ENCODE measurements at places on chromosomes 1 and 21.

DNA sequence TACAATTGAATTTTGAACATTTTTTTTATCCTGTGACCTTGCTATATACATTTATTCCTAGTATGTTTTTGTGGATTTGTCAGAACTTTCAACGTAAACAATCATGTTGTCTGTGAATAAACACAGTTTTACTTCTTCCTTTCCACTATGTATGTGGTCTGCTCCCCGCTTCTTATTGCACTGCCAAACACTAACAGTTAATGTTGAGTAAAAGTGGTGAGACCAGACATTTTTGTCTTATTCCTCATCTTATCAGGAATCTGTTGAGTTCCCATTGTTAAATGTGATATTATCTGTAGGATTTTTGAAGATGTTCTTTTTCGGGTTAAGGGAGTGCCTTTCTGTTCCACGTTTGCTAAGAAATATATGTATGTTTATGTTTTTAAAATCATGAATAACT, 45.9 kb downstream of the CAMSAP2 start:
- H3K4me3 ChIP-seq: no peak overlapping the region
- DNase-seq: no peak
- H3K27ac ChIP-seq: no peak overlapping the region

DNA sequence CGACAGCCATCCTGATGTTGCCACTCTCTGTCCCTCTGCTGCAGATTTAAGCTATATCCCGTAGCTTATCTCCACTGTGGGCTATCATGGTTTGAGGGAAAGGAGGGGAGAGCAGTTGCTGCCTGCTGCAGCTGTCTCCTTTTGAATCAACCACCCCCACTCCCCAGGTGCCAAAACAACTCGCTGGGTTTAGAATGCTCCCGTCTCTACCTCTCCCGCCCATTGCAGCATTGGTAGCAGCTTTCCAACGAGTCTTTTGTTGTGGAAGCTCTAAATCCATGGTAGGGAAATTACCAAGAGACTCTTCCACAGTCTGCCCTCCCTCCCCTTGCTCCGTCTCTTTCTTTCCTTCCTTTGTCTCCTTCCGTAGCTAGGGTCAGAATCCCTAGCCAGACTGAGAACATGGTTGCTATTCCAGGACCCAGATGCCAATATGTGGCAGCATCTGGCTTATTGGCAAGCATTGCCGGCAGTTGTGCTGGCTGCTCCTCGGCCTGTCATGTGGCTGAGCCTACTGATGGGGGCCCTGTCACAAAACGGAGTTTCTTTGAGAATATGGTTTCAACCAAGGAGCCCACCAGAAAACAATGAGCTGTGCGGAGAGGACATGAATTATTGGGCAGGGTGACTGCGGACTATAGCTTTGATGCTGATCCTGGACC, 230.7 kb downstream of the RPS6KC1 start:
- DNase-seq: no peak
- H3K4me1 ChIP-seq: no peaks in the 10 kb centered on the region
- H3K36me3 ChIP-seq: no peaks in the 10 kb centered on the region
- H3K27ac ChIP-seq: no peak overlapping the region
- H3K27me3 ChIP-seq: no peaks in the 10 kb centered on the region

- no peak for DNase-seq
- H3K36me3 ChIP-seq: no peaks in the 10 kb centered on the region
- H3K27ac ChIP-seq: no peak overlapping the region
- H3K4me3 ChIP-seq: no peak overlapping the region
- H3K27me3 ChIP-seq: no peaks in the 10 kb centered on the region
Measured at GRCh38 chr21:14926186-14926585, 138.6 kb downstream of the NRIP1 start.

DNA sequence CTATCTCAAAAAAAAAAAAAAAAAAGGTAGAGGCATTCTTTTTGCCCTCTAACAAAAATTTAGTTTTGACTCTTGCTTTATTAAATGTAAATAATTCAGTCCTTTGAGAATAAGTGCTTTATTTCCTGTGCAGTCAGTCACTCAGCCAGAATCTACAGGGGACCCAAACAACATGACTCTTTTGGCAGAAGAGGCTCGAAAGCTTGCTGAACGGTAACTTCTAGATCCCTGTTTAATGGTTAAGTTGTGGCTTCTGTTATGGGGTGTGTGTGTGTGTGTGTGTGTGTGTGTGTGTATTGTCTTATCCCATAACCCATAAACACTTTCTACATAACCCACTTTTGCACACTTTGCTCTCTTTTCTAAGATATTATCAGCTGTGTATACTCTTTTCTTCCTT, 54.9 kb upstream of the LAMC2 start:
- H3K27me3 ChIP-seq: no peaks in the 10 kb centered on the region
- H3K36me3 ChIP-seq: peaks cover 22% of the 10 kb centered on the region
- no peak overlapping the region for H3K27ac ChIP-seq
- DNase-seq: no peak

GRCh38 chr1:64309431-64309831, 106.0 kb downstream of the UBE2U start:
- H3K27ac ChIP-seq: no peak overlapping the region
- no peaks in the 10 kb centered on the region for H3K36me3 ChIP-seq
- no peaks in the 10 kb centered on the region for H3K4me1 ChIP-seq
- H3K4me3 ChIP-seq: no peak overlapping the region

DNA sequence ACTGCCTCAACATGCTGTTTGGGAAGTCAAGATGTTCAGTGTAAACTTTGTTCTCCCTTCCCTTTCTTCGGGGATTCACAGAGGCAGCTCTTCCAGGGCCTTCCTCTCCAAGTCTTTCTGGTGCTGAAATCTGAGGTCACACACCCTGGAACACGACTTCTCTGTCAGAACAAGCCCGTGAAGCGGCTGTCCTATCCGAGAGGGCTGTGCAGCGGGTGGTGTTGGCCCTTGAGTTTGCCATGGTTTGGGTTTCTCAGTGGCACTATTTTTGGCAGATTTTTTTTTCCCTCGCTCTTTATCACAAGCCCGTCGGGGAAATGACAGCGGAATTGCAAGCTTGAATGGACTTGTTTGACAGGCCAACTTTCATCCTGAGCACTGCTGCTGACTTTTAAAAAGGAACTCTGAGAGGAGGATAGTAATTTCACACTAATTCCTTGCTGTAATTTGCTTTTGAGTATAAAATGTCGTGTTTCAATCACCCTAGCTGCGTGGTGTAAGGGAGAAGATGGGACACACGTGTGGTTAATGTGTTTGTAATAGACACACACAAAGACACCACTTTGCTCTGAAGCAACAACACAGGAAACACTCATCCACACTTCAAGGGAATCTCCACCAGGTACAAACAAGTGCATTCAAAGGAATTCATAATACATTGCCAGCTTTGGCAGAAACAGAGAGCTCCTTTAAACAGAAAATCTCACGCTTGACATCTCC, 60.1 kb upstream of the TARBP1 start:
- H3K27me3 ChIP-seq: no peaks in the 10 kb centered on the region
- no peak for DNase-seq
- no peaks in the 10 kb centered on the region for H3K36me3 ChIP-seq
- peaks cover 3% of the 10 kb centered on the region for H3K4me1 ChIP-seq
- no peak overlapping the region for H3K27ac ChIP-seq

Data from Panc1 (cell line).